NCI-H226 (cell line): ENCODE measurements at places on chromosomes 6 and 20.

- DNase-seq: no peak
Observed at GRCh38 chr20:48287552-48288170, 502.4 kb upstream of the SULF2 start.

- DNase-seq: no peak
Observed at GRCh38 chr6:9514146-9514545, 900.7 kb downstream of the TFAP2A start.

- no peak for DNase-seq
Observed at GRCh38 chr6:165963750-165964149, 203.9 kb downstream of the TBXT start.

DNA sequence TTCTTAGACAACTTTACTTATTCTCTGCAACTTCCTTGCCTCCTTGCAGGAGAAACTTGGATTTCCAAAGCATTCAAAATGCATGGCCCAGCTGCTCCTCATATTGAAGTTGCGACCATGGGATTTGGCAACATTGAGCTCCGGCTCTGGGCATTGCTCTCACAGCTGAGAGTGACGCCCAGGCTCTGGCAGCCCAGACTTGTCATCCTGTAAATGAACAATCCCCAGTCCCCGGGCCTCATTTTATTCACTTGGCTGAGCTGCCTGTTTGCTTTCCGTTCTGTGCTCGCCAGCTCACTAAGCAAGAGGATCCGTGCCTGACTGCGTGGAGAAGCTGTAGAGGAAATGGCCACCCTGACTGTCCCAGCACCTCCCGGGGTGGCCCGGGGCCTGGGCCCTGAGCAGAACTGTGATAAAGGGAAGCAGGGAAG is 119.5 kb upstream of the CD93 start:
- DNase-seq: no peak

GRCh38 chr6:96963809-96964208 is 39.3 kb downstream of the KLHL32 start:
- no peak for DNase-seq

GRCh38 chr6:144259986-144260385 is 25.1 kb upstream of the UTRN start:
- DNase-seq: no peak

- DNase-seq: no peak
Observed at GRCh38 chr20:44990957-44991356, 24.6 kb downstream of the STK4 start.

DNA sequence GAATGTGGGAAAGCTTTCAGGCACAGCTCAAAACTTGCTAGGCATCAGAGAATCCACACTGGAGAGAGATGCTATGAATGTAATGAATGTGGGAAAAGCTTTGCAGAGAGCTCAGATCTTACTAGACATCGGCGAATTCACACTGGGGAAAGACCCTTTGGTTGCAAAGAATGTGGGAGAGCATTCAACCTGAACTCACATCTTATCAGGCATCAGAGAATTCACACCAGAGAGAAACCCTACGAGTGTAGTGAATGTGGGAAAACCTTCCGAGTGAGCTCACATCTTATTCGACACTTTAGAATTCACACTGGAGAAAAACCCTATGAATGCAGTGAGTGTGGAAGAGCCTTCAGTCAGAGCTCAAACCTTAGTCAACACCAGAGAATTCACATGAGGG is 8.7 kb downstream of the ZNF165 start:
- no peak for DNase-seq
